ENCODE measurements at places on chromosomes 1 and 21.

- no peak for DNase-seq
Measured at GRCh38 chr1:22916471-22916820, 56.2 kb downstream of the LACTBL1 start.

DNA sequence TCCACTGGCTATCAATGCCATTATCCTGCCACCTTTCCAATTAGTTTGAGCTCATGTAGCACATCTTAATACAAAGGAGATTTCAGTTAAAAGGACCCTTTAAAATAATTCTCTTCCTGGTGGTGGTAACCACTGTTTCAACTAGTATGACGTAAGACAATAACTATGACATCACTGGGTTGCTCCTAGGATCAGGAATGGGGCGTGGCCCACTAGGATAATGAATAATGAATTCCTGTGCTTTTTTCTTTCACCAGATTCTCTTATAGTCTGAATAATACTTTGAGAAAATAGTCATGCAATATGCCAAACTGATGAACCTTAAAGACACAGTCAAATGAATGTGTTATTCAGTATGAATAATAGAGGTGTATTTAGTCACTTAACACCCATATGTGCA is 10.6 kb upstream of the KIFAP3 start:
- no peak for DNase-seq

DNA sequence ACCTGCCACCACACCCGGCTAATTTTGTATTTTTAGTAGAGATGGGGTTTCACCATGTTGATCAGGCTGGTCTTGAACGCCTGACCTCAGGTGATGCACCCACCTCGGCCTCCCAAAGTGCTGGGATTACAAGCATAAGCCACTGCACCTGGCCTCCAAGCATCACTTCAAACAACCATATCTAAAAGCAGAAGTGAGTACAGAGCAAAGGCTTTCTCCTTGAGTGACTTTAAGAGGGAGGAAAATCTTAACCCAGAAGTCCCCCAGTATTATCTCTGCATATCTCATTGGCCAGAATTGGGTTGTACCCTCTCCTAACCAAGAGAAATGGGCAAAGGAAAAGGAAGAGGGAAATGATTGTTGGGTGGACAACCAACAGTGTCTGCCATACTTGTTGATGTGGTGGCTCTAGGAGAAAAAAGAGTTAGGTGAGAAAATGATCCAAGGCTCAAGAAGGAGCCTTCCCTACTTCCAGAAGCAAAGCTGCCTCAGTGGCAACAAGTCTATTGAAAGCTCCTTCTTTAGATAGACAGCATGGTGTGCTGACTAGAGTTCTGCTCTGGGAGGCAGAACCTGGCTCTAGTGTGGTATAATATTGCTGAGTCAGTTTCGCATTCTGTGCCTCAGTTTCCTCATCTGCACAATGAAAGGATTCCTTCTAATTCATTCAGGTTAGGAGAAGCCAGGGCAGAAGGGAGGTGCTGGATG is 16.8 kb upstream of the FOXE3 start:
- DNase-seq: no peak

- no peak for DNase-seq
Measured at GRCh38 chr1:164644774-164645644, 86.0 kb downstream of the PBX1 start.

DNA sequence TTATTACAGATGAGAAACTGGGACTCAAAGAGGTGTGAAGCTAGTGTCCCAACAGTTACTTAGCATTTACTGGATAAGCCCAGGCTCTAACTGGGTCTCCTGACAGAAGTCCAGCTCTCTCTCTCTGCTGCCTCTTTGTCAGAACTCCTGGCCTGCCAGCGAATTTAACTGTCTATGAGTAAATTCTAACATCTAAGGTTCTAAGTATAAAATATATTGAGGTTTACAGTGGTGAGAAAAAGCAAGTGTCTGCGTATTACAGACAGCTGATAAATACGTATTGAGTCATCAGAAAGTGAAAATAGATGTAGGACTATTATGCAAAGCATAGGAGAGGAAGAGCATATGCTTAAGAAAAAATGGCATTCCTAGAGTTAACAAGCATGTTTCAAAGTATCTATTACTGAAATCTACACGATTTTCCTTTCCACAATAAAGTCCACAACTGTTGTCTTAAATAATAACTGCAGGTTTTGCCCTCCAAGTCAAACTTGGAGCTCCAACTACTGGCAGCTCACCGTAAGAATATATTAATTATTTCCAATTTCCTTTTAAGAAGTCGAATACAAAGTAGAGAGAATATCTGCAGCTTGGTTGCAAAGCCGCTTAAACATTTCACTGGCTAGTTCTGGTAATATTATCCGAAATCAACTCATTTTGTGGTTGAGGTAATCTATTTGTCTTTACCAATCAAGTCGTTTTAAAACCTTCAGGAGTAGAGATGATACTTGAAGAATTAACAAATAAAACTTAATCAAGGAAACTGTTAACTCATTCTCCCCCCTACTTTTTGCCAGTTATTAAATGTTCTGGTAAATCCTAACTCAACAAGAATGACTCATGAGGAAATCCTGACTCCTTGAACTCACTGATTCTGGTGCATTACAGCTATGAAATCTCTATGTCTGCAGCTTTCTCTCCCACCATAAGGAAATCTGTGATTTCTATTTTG is 1.4 kb upstream of the RGS2 start:
- DNase-seq: no peak

- DNase-seq: no peak
Measured at GRCh38 chr1:32405672-32406467, 11.6 kb upstream of the BSDC1 start.

- DNase-seq: no peak
Measured at GRCh38 chr1:55153031-55153430, 62.1 kb downstream of the USP24 start.

- DNase-seq: no peak
Measured at GRCh38 chr1:12015001-12015491, 4.3 kb upstream of the MIIP start.

GRCh38 chr1:170126696-170127095 is 19.1 kb upstream of the NTMT2 start:
- DNase-seq: no peak

GRCh38 chr21:42505090-42505726 is 8.4 kb upstream of the SLC37A1 start:
- no peak for DNase-seq

DNA sequence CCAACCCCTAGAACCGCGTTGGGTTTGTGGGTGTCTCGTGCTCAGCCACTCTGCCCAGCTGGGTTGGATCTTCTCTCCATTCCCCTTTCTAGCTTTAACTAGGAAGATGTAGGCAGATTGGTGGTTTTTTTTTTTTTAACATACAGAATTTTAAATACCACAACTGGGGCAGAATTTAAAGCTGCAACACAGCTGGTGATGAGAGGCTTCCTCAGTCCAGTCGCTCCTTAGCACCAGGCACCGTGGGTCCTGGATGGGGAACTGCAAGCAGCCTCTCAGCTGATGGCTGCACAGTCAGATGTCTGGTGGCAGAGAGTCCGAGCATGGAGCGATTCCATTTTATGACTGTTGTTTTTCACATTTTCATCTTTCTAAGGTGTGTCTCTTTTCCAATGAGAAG is 18.7 kb downstream of the TFF3 start:
- DNase-seq: no peak

Data from effector CD8-positive, alpha-beta T cell (primary cell).